ENCODE measurements at places on chromosomes 1 and 21.

- DNase-seq: no peak
Measured at GRCh38 chr1:208303743-208304712, 59.8 kb upstream of the PLXNA2 start.

GRCh38 chr21:38039841-38040240, 123.6 kb upstream of the KCNJ6 start:
- no peak for DNase-seq

- no peak for DNase-seq
Measured at GRCh38 chr1:12525311-12526181, 92.5 kb downstream of the DHRS3 start.

GRCh38 chr1:227136210-227136820, 182.0 kb downstream of the CDC42BPA start:
- DNase-seq: no peak

DNA sequence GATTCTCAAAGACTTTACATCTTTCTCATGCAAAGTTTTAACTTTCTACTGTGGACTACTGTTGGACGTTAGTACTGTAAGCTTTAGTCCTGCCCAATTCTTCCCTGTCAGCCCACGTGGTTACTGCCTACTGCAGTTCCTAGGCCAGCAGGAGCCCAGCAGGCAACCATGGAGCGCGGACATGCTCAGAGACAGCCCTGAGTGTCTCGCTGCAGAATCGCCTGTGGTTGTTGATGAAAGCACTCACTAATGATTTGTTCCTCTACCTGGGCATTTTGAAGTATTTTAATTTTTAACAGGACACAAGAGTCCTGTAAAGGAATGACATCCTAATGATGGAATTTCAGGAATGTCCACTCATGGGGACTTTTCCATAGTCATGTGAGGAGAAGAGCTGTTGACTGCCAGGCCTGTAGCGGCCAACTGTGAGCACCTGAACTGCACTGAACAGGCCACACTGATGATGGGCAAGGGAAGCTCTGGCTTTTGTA, 44.1 kb downstream of the PGBD5 start:
- DNase-seq: no peak

Data from stimulated activated CD4-positive, alpha-beta T cell treated with anti-CD3 and anti-CD28 coated beads, Interleukin-2, amount 100 ng/mL, for 24 hours (primary cell).